B cell (primary cell): ENCODE measurements at places on chromosomes 11 and 22.
A peak's percentile ranks its signal among the peaks of the same experiment; 100 is the strongest.

GRCh38 chr22:43643387-43643786, 168.7 kb downstream of the EFCAB6 start:
- DNase-seq, result no peak
- no peaks in the 10 kb centered on the region for H3K36me3 ChIP-seq
- H3K27ac ChIP-seq, result no peak overlapping the region
- no peaks in the 10 kb centered on the region for H3K4me1 ChIP-seq

DNA sequence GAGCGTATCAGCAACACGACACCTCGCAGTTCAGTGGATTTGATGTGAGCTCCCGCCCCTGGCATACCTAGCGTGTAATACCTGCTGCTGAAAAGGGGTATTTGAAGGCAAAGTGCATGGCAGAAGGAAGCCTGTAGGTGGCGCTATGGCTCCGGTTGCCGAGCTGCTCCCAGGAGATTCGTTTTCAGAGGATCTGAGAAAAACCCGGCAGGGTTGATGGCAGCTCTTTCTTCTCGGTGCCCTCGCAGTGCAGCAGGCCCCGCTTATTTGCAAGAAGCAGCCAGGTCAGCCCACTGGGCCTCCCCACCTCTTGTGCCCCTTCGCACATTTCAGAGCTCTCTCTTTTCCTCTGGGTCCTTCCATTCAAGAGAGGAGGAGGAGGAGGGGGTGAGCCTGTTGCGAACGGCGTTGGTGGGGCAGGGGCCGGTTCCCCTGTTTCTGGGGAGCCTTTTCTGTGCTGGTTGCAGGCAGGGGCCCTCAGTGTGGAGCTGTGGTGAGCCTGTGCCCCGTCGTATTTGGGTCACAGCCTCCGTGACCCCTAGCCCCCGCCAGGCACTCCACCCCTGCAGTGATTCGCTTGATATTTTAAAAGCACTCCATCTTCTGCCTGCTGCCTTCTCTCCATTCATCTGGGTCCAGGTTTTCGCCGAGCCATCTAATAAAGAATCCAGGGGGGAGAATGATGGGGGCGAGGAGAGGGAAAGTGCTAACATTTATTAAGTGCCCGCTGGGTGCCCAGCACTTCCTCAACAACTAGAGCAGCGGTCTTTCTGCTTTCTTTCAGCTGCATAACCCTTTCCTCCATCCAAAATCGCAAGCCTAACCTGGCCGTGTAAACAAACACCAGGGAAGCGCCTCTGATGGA, 85.3 kb upstream of the SYT13 start:
- H3K4me1 ChIP-seq, result peaks cover 20% of the 10 kb centered on the region
- peaks cover 49% of the 10 kb centered on the region for H3K27me3 ChIP-seq
- H3K4me3 ChIP-seq, result no peak overlapping the region
- DNase-seq, result peak; percentile 71
- H3K27ac ChIP-seq, result no peak overlapping the region

DNA sequence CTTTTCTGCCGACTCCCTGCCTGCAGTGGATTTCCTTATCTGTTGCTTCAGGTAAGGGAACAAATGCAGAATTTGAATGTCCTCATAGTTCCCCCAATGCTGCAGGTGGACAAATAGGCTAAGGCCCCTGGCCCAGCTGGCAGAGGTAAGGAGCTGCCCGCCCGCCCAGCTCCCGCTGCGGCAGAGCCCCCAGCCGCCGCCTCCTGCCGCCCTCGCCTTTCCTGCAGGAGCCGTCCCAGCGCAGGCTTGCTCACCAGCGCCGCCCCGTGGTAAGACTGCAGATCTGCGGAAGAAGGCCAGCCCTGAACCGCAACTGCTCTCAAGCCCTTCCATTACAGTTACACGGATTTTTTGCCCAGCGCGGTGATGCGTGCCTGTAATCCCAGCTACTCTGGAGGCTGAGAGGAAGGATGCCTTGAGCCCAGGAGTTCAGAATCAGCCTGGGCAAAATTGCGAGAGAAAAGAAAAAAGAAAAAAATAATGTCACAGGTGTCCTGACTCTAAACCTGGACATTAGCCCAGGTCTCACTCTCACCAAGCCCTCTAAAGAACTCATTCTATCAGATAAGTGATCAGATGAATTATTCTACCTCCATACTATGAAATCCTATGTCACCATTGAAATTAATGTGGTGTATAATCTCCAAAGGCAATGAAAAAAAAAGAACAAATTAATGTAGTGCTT, 51.2 kb upstream of the EMID1 start:
- peaks cover 8% of the 10 kb centered on the region for H3K4me1 ChIP-seq
- no peak overlapping the region for H3K4me3 ChIP-seq
- no peak overlapping the region for H3K27ac ChIP-seq
- no peaks in the 10 kb centered on the region for H3K36me3 ChIP-seq
- H3K27me3 ChIP-seq, result peaks cover 62% of the 10 kb centered on the region

- DNase-seq, result peak; percentile 43
- H3K4me1 ChIP-seq, result peaks cover 24% of the 10 kb centered on the region
- H3K36me3 ChIP-seq, result no peaks in the 10 kb centered on the region
- peak overlapping the region; percentile 72 for H3K4me3 ChIP-seq
These were observed 498 bp downstream of the C2CD2L start for GRCh38 chr11:119107538-119108145.

DNA sequence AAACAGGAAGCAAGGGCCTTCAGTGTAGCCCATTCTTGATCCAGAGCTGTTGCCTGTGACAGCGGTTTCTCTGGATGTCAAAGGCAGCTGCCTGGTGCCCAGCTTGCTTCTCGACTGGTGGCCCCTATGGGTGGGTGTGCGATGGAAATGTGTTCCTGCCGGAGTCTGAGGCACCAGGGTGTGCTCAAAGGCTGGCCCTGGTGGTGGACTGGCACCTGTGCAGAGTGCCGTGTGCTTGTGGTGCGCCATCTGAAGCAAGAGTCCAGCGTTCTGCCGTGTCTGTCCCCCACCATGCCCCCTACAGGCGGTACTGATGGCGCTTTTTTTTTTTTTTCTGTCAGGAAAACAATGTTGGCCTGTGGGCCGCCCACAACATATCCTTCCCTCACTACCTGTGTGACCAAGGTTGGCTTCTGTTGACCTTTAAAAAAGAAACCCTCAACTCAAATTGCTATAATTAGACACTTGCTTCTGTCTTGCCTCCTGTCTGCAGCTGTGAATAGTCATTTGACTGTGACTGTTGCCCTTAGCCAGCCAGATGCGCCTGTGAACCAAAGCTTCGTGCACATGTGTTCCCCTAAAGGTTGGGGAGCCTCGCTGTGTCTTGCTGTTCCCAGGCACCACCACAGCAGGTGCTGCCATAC, 4.7 kb upstream of the RANBP1 start:
- DNase-seq, result peak; percentile 52
- H3K36me3 ChIP-seq, result peaks cover 62% of the 10 kb centered on the region
- no peak overlapping the region for H3K4me3 ChIP-seq
- H3K27ac ChIP-seq, result no peak overlapping the region

DNA sequence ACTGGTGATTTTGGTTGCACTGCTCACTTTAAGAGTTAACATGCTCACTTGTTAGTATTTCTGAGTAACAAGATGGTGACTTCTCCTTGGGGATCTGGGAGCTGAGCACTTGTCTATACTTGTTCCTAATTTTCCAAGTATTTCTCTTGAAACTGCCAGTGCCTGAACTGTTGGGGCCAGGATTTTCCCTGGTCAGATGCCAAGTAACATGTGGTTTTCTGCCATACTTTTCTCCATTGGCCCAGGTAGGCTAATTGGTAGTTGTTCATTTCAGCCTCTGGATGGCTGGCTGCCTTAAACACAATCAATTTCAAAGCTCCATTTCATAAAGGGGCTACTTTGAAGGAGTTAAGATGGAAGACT, 35.0 kb downstream of the RNF141 start:
- H3K27ac ChIP-seq, result no peak overlapping the region
- H3K27me3 ChIP-seq, result no peaks in the 10 kb centered on the region
- no peak overlapping the region for H3K4me3 ChIP-seq
- peaks cover 21% of the 10 kb centered on the region for H3K4me1 ChIP-seq
- DNase-seq, result no peak

DNA sequence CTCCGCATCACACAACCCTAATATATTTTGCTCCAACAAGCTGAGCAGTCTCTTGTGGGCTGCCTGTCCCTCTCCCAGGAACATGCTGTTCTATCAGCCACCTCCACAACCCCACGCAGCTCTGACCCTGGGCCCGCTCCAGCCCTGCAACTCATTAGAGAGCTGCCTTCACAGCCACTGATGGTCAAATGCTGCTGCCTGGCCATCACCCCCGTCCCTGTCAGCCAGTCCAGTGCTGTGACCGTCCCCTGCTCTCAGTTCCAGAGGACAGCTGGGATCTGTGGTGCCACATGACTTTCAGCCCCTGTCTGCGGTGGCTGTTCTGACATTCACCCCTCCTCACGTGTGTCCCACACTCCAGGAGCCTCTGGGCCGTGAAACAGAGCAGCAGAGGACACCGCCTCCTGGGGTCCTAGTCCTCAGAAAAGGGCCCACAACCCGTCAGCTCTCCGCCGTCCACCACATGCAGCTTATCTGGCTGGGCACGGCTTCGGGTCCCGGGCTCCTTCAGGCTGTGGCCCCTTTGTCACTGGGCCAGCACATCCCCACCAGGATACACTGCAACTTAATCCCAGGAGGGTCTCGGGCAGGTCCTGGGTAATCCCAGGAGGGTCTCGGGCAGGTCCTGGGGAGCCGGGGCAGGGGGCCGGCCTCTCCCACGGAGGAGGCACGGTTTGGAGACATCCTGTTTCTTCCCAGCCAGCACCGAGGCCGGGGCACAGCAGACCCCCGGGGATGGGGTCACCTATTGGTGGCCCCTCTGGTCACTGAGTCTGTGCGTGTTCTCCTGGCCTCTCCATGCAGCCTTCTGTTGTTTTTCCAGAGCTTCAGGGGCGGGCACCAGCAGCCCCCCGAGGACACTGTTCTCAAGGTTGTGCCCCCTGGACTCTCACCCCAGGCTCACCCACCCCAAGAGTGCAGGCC, 15.1 kb downstream of the CRELD2 start:
- peaks cover 64% of the 10 kb centered on the region for H3K4me1 ChIP-seq
- H3K27ac ChIP-seq, result peak overlapping the region; percentile 97
- H3K27me3 ChIP-seq, result no peaks in the 10 kb centered on the region
- H3K36me3 ChIP-seq, result no peaks in the 10 kb centered on the region
- H3K4me3 ChIP-seq, result no peak overlapping the region
